ENCODE measurements at places on chromosomes 2 and 18.

GRCh38 chr2:6913415-6914157 lies 3.6 kb upstream of the RNF144A start:
- DNase-seq, result no peak

DNA sequence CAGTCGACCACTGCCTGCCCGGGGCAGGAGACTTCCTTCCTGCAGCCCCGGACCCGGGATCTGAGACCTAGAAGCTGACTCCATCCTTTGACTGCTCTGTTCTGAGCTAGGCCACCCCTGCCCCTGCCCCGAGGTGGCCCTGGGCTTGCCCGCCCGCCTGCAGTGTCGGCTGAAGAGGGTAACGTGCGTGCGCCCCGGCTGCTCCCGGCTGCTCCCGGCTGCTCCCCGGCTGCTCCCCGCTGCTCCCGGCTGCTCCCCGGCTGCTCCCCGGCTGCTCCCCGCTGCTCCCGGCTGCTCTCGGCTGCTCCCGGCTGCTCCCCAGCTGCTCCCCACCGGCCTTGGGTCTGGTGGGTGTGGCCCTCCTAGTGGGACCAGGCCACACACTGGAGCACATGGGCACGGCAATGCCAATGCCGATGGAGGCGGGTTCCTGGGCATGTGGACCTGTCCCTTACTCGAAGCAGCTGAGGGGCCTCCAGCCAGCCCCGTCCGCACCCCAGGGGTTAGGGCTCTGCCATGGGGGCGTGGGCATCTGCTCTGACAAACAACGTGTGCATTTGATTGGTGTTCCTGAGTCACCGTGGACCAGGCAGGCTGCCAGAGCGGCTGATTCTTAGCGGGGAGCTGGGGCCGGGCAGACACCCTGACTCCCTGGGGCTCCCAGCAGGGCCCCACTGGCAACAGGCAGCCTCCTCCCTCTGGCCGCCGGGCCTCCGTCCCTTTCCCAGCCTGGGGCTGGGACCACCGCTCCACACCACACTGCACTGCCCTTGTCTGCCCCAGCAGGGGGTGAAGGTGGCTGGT lies 2.0 kb upstream of the GAL3ST2 start:
- DNase-seq, result peak; percentile 60

GRCh38 chr18:37532917-37533316 lies 32.7 kb downstream of the CELF4 start:
- no peak for DNase-seq

DNA sequence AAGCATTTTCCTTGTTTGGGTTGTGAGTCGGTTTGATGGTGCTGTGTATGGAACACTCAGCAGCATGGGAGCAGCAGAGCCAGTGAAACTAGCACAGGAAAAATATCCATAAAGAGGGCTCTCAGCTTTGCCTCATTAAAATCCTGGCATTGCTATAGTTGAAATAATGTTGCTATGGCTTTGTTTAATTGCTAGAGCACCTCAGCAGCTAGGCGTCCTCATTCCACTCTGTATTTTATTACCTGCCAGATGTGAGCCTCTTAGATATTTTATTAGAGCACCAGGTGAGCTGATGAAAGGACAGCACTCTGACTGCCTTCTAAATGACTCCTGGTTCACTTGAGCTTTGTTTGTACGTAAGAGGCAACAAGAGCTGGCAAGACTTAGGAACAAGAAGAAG lies 232.4 kb downstream of the MTX2 start:
- no peak for DNase-seq

DNA sequence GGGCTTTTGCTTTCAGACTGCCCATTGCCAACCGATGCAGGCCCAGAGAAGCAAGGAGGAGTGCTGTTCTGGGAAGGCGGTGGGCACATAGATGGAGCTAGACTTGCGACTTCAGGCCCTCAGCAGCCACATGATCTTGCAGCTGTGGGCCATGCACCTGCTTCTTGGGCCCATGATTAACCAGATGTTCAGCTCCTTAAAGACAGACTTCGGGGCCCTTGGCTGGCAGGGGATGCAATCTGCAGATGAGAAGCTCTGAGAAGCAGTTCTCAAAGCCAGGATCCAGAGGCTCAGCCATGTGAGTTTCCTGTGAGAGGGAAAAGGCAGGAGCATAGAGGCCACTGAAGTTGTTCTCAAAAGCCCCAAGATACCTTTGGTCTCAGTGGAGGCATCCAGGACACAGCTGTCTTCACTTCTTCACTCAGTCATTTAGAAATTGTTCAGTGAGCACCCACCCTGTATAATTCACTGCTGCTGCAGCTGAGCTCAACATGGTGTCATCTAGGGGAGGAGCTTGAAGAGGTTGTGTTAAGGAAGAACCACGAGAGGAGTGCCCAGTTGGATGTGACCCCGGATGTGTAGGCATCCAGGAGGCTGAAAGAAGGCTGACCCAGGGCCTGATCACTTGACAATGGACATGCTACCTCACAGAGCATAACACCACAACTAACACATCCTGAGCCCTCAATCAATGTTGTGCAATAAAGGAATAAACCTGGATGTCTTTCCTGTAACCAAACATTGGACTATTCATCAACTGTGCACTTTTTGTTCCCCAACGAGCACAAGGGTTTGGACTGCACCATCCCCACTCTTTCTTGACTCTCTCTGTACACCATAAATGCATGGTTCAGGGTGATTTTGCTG lies 44.7 kb upstream of the TMEM200C start:
- no peak for DNase-seq

GRCh38 chr2:10079266-10079869 lies 843 bp downstream of the CYS1 start:
- DNase-seq, result peak; percentile 82

- DNase-seq, result peak; percentile 61
Observed at GRCh38 chr18:2958819-2959298, 54.1 kb downstream of the LPIN2 start.

DNA sequence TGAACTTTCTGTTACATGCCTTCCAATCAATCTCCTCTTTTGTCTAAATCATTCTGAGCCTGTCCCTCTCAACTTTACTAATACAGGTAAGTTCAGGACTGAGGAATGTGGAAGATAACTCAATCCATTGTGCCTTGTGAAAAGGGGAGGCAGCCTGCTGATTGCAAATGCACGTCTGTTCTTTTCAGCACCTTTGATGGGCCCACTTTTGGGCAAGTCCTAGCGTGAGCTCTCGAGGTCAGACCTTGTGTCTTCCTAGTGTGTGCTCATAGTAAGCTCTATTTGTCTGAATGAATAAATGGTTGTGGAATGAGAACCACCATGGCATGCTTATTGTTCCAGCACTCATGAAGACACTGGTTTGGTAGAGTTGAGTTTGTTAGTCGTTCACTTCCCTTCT lies 50.4 kb upstream of the REL start:
- DNase-seq, result no peak

GRCh38 chr2:203683932-203684556 lies 22.4 kb upstream of the CD28 start:
- peak; percentile 82 for DNase-seq

- DNase-seq, result no peak
Observed at GRCh38 chr2:130393318-130393910, 37.6 kb downstream of the PTPN18 start.

DNA sequence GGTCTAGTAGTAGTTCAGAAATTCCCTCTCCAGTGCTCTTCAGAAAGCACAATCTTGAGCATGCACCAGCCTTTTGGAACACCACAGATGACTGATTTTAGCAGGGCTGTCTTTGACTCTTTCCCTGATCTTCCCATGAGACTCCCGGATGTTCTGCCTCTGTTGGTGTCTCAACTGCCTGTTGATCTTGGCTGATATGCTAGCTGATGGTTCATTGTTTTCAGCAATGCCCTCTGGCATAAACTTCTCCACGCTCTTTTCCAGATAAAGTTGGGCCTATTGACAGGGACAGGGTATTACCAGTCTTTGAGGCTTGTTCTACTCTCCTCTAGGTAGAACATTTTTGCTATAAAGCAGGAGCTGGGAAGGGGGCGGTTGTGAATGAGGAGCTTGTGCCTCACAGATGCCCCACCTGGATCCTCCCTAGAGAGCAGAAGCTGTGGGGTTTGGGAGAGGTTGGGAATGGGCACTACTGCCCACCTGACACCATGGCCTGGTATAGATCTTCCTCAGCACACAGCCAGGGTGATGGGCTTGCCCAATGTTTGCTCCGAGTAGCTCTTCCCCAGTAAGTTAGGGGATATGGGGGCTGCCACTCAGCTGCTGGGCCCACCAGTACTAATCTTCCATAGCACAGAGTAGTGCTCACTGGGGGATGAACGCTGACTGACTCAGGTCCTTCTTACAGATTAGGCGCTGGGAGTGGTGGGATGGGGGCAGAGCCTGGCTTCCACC lies 111.3 kb downstream of the PTGR3 start:
- DNase-seq, result no peak

GRCh38 chr2:142681952-142682351 lies 195.5 kb upstream of the KYNU start:
- no peak for DNase-seq

DNA sequence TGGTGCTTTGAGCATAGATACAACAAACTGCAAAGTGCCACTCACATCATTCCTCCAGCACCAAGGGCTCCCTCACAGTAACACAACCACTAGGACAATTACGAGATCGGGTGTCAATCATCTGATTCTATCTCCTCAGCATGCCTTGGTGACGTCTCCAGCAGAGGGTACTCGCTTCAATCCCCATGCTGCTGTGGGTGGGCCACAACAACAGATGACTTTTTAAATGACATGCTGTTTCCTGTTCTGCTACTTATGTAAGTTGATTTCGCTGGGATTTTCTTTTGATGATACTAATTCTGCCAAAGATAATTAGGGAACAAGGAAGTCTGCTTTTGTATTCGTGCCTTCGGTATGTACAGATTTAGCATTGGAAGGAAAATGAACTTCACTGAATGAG lies 1113.0 kb downstream of the BCL11A start:
- DNase-seq, result no peak

GRCh38 chr2:70469435-70469834 lies 84.2 kb downstream of the TGFA start:
- DNase-seq, result no peak

DNA sequence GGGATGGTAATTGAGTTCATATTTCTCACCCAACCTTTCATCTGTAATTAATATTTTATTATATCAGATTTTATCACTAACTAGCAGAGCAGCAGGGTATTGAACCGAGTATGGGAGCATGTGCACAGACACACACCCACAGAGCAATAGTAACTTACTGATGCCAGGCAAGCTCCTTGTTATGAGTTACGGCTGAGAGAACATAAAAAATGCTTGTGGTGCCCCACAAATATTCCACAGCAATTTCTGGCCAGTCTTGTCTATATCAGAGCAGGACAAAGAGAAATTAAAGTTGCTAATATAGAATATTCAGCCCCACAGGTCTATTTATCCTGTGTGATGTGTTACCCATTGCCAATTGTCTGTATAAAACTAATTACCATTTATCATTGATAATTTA lies 501.8 kb upstream of the RAB12 start:
- DNase-seq, result no peak

DNA sequence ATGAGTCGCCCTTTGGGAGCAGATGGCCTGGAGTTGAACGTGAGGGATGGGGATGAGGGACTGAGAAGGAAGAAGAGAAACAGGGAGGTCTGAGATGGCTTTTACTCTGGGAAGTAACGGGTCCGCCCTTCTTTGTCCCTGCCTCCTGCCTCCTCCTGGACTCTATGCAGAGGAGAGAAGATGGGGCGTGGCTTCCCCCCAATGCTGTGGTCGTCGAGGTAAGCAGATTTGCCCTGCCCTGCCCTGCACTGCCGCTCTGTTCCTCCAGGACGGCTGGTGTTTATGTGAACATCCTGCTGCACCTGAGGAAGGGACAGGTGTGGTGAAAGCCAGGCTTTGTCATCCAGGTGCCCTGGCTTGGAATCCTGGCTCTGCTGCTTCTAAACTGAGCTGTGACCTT lies 13.5 kb upstream of the NTSR2 start:
- no peak for DNase-seq

DNA sequence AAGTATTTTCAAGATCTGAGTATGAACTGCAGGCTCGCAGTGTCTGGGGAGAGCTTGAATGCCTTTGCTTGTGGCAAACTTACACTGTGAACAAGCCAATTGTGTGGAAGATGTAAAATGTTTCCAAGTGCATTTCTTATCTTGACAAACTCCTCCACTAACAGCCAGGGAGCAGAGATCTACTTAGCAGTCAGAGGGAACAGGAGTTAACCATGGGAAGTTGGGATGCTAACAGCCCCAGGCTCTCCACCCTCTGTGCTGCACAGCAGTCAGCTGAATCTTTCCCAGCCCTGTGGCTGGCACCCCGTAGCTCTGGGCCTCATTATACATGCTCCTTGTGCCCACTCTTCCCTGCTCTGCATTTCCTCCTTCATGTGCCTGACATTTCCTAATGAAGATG lies 450.2 kb downstream of the TSN start:
- no peak for DNase-seq

All from foreskin fibroblast (primary cell).